NCI-H69 (cell line): ENCODE measurements at places on chromosomes 3 and 15.

DNA sequence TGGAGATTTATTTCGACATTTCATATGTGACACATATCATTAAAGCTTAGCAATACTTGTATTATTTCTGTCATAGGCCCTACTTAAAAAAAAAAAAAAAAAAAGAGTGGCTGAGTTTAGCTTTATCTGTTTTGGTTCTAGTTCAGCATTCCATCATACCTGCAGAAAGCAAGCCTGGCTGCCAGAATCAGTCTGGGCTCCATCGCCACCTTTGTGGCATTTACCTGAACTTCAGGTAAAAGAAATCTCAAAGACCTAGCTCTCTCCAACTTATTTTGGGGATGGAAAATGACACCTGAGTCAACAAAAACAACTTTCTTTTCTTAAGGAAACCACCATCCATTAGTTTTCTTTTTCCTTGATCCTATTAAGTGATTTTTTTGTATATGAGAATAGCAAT, 82.1 kb downstream of the NEK10 start:
- no peak for DNase-seq

DNA sequence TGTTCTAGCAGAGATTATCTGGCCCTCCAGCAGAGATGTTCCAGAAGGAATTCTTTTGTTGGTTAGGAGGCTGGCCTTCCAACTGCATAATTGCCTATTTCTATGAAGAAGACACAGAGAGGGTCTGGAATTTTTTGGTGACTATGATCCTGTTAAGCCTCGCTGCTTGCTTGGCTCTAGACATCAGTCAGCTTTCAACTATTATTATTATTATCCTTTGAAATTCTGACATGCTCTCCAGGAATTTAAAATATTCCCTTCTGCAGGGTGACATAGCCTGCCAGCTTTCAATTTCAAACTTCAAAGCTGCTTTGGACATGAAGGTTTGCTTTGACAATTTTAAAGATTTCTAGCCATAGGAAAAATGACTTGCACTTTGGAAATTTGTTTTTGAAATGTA, 26.3 kb upstream of the ZNF148 start:
- DNase-seq, result no peak

GRCh38 chr3:11948866-11949265, 55.3 kb upstream of the SYN2 start:
- no peak for DNase-seq

DNA sequence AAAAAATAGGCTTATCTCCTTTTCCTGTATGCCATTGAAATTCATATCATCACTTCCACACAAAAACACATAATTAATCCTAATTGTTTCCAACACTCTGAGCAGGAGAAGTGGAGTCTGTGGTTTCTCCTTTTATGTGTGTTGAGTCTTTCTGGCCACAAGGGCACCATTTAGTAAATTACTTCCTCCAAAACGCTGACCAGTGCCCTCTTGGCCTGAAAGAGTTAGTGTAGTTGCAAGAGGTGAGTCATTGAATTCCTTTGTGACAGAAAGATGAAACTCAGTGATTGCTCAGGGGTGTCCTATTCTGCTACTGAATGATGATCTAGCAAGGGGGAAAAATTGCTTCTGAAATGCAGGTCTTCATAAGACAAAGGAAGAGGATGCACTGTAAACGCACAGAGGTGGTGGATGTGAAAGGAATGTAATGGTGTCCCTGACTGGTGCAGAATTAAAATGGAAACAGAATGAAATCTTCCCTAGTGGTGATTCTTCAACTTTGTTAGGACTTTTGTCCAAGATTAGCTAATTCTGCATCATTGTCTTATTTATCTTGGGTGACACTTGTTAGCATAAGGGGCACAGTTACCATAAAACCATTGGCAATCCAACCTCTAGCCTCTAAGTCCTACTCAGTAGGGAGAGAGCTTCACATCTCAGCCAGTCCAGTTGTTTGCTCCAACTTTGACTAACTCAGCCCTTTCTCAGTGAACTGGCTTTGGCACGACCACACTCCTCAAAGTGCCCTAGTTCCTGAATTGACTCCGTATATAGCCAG, 208.4 kb upstream of the NANOGP8 start:
- peak; percentile 63 for DNase-seq

GRCh38 chr3:175956964-175957363, 1097.8 kb downstream of the NAALADL2 start:
- DNase-seq, result peak; percentile 27

DNA sequence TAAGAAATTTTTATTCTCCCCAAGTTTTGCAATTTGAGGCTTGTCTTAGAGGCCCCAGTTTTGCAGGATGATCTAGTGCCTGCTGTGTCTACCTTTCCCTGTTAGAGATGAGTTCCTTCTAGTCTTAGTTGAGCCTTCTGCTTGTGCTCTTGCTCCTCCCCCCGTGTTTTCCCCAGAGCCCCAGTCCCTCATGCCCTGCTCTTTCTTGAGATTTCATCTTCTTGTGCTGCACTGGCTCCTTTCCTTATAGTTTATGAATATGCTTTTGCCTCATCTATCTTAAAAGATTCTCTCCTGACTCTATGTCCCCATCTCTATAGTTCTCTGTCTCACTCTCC, 4.7 kb downstream of the GAP43 start:
- no peak for DNase-seq

DNA sequence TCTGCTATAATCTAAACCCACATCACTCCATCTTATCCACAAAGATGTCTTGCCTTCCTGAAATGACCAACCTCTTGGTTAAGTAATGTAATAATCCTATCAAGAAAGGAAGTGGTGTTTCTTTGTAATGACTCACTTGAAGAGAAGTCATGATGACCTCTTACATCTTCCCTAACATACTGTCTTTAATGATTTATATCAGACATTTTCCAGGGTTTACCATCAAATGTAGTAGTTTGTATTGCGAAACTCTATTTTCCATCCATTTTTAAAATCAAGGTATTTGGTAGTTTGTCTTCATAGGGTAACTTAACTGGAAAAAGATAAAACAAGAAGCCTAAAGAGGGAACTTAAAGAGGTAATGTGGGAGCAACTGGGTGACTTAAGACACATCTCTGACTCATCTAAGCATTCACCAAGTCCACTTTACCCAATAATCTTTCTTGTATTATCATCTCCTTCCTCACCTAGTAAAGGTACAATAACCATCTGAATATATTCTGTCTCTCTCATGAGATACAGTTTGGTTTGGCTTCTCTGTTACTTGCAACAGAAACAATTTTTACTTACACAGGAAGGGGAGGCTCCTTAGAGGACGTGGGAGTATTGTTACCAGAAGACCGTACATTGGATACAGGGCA, 5.7 kb upstream of the MAPK6 start:
- no peak for DNase-seq

GRCh38 chr3:118272991-118273390, 761.7 kb downstream of the IGSF11 start:
- DNase-seq, result no peak

GRCh38 chr3:138782755-138783154, 52.0 kb downstream of the PIK3CB start:
- DNase-seq, result no peak

GRCh38 chr3:11803977-11804892, 42.5 kb downstream of the TAMM41 start:
- DNase-seq, result peak; percentile 61

GRCh38 chr3:141386611-141387111, 18.4 kb downstream of the ZBTB38 start:
- DNase-seq, result peak; percentile 84

GRCh38 chr3:120033596-120033995, 60.7 kb downstream of the GSK3B start:
- no peak for DNase-seq

- no peak for DNase-seq
Observed at GRCh38 chr3:125238759-125239158, 26.2 kb upstream of the SLC12A8 start.

GRCh38 chr3:29859726-29860270, 578.9 kb downstream of the RBMS3 start:
- DNase-seq, result no peak

GRCh38 chr3:172213200-172213599, 173.8 kb downstream of the FNDC3B start:
- DNase-seq, result no peak

DNA sequence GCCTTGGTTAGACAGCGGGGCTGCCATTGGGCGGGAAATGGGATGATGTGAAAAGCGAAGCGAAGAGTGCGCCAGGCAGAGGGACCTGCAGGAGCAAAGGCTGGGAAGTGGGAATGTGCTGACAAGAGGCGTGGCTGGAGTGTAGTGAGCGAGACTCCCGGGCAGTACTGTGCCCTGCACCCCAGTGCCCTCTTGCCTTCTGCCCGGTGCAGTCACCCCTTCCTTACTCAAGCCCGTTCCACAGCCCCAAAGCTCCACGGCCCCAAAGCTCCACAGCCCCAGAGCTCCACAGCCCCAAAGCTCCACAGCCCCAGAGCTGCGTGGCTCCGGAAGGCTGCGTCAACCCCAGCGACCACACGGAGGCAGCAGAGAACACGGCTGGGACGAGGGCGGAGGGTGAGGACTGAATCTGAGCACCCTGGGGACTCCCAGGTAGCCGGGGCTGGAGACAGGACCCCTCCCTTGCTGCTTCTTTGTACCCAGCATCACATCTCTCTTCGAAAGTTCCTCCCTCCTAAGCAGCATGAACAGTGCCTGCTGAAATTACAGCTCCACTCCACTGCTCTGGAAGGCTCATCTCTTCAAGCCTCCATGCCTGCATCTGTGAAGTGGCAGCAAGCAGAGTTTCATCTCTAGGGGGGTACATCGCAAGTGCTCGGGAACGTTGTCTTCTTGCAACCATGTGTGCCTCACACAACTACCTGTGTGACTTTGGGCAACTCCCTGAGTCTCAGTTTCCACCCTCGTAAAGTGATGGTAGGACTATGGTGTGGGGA, 108.9 kb downstream of the FBLN2 start:
- DNase-seq, result peak; percentile 39

DNA sequence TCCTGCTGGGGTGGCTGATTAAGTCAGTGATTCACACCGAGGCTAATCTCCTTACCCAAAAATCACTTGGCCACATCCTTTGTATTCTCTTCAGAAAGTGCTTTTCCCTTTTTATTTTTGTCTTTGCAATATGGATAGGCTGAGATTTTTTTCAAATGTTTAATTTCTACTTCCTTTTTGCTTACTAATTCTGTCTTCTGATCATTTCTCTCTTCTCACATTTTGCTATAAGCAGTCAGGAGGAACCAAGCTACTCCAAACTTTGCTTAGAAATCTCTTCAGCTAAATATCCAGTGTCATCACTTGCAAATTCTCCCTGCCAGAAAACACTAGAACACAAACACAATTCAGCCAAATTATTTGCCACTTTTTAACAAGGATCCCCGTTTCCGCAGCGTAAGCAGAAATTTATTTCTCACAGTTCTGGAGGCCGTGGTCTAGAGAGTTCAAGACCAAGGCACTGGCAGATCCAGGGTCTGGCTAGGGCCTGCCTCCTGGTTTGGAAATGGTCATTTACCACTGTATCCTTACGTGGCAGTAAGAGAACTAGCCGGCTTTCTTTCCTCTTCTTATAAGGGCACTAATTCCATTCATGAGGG, 104.9 kb downstream of the IL5RA start:
- no peak for DNase-seq
